SK-N-SH (cell line): ENCODE measurements at places on chromosomes 2 and 18.
A peak's percentile ranks its signal among the peaks of the same experiment; 100 is the strongest.

DNA sequence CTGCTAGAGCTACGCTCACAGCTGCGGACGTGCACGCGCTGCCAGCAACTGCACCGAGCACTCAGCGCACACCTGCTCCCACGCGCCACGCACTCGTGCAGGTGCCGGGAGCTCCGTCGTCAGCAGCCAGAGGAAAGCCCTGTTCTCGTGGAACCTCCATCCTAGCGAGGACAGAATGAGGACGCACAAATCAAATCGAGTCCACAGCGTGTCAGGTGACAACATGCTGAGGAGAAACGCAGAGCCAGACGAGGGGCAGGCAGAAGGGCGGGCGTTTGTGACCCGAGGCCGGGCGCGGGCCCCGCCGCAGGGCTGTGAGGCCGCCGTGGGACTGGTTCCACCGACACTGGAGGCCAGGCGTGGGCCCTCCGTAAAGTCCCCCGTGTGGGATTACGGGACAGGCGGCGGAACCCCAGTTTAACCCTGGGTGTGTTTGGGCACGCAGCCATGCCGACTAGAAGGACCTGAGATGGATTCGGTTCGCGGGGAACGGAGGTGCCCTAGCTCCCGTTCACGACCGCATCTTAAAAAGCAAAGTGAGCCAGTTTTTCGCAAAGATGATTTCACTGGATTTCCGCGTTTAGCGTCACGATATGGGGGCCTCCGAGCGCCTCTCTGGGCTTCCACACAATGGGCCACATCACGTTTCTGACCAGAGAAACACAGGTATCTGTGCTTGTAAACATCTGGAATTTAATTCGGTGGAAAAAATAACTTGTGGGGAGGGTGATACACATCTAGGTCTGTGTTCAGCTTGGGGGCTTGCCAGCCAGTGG, 26.9 kb upstream of the ALKAL2 start:
- no peak for DNase-seq

DNA sequence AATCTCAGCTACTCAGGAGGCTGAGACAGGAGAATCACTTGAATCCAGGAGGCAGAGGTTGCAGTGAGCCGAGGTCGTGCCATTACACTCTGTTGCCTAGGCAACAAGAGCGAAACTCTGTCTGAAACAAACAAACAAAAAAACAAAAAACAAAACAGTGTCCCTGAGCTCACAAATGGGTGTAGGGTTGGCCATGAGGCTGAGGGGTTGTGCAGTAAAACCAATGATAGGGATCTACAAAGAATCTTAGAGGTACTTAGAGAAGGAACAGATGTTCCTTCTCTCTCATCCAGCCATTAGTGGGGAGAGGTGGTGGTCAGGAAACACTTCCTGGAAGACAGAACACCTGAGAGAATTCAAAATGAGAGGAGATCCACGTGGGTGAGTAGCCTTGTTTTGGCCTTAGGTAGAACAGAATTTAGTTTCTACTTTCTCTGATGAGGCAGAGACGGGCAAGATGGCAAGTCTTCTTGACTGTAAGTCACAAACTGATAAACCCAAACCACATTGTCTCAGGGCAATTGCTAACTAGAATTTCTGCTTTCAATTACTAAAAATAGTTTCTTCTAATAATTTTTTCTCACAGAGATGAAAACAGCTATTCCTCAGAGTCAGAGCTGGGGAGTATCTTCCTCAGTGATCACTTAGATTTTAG, 61.5 kb upstream of the PPM1B start:
- DNase-seq, result no peak

DNA sequence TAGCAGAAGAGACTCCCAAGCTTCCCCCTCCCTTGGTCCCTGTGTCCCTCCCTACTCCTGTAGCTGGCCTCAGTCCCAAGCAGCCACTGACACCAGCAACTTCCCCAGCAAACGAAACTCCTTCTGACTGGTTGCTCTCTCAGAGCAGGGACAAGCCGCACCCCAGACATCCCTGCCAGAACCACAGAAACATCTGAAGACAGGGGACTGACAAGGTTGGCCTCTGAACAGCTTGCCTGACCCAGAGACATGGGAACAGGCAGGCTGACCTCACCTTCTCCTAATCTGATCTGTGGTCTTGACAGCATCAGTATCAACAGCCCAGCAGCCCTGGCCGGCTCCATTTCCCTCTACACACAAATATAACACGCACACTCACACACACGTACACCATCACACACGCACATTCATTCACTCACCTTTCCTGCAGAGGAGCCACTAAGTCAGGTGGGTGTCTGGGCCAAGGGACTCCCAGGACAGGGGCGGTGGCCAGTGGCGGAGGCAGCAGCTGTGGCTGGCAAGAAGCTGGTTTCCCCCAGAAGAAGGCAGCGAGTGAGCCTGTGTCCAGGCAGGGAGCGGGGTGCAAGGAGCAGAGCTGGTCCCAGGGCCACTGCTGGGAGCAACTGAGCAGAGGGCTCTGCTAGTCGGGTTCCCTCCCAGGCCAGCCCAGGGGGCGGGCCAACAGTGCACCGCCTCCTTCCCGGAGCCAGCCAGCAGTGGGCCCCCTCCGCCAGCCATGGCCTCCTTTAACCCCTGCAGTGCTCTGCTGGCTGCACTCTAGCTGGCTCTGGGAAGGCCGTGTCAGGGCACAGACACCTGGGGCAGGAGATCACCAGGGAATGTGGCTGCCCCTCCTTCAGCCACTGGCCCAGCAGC, 59.1 kb downstream of the TNS1 start:
- DNase-seq, result peak; percentile 96

DNA sequence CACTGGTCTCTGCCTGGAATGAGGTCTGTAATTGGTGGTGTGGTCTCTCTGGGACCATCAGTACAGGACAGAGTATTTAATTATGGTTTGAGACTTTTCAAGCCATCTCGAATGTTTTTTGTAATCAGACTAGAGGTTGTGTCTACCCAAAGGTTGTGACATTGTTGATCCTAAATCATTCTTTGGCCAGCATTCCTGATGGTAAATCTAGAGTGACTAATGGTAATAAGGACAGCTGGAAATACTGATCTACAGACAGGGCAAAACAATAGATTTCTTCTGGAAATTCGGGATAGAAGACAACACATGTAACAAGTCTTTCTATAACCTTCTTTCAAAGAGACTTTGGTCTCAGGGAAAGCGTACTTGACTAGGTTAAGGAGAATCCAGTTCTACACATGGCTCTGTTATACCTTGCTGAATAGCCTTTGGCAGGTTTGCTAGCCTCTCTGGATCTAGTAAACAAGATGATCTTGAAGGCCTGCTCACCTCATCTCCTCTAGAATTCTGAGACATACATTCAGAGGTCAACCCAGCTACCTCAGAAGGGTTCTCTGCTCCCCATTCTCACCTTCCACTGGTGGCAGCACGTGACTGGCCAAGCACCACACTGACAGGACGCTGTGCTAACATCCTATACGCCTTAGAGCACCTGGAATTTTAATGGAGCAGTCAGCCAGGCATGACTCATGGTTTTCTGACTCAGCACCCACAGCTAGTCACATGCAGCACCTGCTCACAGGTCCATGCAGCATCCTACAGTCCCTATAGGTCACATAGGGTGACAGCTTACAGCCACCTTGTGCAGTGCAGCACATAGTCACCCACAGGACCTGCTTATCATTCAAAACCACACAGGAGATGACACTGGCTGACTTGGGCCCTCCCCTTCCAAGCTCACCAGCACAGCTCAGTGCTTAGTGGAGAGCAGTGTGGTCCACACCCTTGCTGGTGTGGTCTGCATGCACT, 12.2 kb downstream of the PLB1 start:
- no peak for DNase-seq

- peak; percentile 48 for DNase-seq
Observed at GRCh38 chr18:49638209-49638785, 76.4 kb downstream of the LIPG start.

DNA sequence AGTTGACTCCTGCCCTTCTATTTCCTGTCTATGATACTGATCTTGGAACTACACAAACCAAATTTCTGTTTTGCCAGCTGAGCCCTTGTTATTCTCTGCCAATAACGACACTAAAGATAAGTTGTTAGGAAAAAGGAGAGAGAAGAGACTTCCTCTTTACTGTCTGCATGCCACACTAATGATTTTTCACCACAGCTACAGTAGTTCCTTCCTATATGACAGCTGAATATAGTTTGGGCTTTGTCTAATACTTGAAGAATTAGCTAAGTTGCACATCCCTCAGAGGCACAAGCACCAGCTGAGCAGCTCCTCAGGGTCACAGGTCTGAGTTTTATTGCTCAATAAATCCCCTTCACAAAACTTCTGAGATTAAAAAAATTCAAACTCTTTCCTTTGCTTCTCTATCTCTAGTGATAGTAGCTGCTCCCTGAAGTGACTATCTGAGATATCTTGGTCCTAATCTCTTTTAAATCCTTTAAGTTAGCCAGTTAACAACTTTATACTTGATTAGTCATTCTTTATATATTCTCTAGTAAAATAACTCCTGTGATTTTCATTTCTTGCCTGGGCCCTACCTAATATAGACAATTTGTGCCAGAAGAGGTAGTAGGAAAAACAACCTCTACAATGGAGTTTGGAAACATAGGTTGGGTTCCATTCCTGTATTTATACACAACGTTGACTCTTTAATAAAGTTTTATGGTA, 253.0 kb upstream of the CNTNAP5 start:
- DNase-seq, result no peak

- no peak for DNase-seq
Observed at GRCh38 chr2:43080571-43081021, 145.8 kb downstream of the ZFP36L2 start.

DNA sequence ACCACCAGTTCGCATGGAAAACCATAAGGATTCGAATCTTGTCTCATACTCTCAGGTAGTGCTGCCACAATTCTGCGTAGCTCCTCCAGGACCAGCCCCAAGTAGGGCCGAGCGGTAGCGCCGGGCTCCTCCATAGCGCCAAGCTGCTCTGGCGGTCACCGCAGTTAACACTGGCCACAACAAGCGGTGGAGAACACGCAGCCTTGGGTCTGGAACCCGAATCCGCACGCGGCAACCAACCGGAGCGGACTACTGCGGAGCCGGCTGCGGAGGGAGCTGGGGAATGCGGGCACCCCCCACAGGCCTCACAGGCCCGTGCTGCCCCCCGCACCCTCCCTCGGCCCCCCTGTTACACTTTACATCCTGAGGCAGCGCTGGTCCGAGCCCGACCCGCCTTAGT, 531.5 kb downstream of the STK39 start:
- no peak for DNase-seq

DNA sequence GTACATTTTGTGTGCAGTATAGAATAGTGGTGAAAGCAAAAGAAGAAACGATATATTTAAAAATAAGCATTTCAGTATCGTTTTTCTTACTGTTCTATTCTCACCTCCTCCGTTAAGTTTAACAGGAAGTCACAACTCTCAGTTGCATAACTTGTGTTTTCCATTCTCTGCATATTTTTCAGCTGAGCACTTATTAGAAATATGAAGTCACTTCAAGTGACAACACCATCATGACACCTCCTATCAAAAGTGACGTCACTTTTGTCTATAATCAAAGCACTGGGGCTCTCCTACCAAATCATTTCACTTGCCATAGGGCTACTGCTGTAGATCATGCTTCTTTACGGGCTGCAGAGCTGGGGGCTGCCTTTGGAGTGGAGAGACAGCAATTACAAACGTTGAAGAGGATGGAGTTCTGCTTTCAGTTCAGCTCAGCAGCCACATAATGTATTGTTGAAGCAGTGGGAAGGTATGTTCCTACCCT, 36.3 kb downstream of the STAT4 start:
- no peak for DNase-seq

- no peak for DNase-seq
Observed at GRCh38 chr2:236972491-236973342, 113.0 kb upstream of the COPS8 start.

GRCh38 chr2:46706264-46706983, 209.2 kb downstream of the MCFD2 start:
- no peak for DNase-seq
